Brain (organoid and tissue), 16 donors: ENCODE measurements at places on chromosomes 13 and 19.

GRCh38 chr13:107117327-107118012 lies 549.5 kb upstream of the ARGLU1 start:
- DNase-seq, result no peak

- peak; percentile 53 for DNase-seq
Observed at GRCh38 chr19:996051-996838, 4.0 kb upstream of the GRIN3B start.

GRCh38 chr19:4267901-4268815 lies 10.9 kb upstream of the SHD start:
- no peak for DNase-seq

- peak; percentile 74 for DNase-seq
Observed at GRCh38 chr19:50496189-50497021, 14.6 kb downstream of the JOSD2 start.

DNA sequence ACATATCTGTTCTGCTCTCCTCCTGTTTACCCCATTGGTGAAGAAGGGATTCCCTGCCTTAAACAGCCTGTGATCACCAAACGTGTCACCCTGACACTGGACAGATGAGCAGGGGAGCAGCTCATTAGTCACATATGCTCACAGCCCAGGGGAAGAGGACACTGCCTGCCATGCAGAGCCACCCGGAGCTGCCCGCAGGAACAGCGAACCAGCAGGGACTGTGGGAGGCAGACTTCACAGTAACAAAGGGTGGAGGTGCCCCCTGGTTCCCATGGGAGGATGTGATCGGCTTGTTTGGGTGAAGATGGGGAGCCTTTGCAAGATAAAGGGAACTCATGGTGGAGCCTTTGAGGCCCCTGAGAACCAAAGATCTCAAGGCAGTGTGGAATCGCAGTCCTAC lies 88.6 kb upstream of the FARP1 start:
- DNase-seq, result no peak

DNA sequence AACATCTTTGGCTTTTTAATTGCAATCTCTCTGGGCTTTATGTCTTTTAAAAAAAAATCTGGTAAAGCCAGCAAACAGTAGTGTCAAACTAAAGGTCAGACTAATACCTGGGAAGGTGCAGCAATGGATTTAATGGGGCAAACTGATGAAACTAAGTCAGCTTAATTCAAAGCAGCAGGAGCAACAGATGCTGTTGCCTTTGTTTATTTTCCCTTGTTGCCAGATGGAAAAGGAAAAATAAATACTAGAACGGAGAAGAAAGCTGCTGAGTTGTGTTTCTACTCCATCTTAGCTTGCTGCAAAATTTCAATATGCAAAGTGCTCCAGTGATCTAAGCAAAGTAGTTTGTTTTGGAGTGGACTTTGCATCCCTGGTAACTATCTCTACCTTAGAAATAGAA lies 1097.8 kb downstream of the PCDH17 start:
- DNase-seq, result no peak

DNA sequence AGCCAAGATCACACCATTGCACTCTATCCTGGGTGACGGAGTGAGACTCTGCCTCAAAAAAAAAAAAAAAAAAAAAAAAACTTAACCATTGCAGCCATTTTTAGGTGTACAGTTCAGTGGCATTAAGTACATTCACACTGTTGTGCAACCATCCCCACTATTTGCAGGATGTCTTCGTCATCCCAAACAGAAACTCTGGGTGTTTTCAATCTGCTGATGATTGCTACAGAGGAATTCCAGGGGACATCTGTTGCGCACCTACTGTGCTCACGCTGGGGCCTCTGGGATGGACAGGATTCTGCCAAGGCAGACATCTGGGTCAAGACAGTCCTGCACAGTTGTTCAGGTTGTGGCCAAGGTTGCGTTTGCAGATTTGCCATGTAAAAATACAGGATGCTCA lies 2.4 kb upstream of the APOC4 start:
- DNase-seq, result no peak

DNA sequence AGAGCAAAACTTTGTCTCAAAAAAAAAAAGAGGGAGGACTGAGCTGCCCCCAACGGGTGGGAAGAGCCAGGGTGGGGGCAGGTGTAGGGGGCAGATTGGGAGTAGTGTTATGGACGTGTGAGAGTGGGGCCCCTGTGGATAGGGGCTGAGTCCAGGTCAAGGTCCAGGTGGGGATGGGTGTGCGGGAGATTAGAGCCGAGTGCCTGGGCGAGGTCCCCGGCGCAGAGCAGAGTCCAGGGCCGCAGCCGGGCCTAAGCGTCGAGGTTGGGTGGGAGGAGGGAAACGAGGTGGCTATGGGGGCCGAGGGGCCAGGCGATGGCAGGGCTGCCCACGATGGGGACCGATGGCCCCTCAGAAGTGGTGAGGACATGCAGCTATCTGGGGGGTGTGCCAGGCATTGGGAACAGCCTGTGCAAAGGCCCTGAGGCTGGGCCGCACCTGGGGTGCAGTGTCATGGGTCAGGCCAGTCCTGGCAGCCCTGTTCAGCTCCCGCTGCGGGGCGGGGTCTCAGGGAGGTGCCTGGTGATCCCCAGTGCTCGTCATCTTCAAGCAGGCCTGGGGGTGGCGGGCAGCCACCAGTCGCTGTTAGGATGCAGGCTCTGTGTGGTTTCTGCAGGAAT lies 12.3 kb upstream of the MISP start:
- no peak for DNase-seq

DNA sequence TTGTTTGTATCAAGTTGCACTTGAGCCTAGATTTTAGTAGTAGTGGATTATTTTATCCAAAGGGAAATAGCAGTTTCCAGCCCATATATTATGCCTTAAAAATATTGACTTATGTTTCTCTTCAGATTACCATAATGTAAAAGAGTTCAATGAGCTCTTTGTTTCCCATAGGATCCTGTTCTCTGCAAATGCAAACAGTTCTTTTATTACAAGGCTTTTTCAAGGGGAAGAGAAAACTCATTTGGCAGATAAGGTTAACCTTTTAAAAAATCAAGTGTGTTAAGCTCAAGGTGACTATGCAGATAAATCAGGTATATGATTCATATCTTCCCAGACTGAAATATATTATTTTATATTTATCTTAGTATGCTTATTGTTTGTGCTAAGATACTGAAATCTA lies 961.2 kb upstream of the SPRY2 start:
- no peak for DNase-seq

- peak; percentile 35 for DNase-seq
Observed at GRCh38 chr13:91347996-91348905, 764 bp downstream of the MIR17HG start.

DNA sequence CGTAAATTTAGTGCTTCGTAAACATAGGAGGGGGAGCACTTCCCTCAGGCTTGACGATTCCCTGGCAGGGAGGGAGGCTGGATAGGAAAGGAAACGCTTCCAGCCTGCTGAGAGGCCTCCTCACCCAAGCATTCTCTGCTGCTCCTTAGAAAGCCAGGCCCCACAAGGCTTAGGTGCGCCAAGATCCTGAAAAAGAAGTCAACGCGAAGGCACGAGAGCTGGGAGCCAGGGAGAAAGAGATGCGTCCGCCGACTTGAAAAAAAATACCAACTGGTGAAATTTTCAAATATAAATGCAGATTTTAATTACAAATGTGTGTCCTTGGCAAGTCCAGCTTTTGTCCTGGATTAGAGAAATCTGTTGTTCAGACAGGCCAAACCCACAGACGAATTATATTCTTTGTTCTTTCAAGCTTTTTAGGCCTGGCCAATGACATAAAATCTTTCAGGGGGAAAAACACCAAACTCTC lies 64.0 kb downstream of the ALOX5AP start:
- peak; percentile 56 for DNase-seq

- DNase-seq, result peak; percentile 96
Observed at GRCh38 chr13:93226623-93227279, at the start of gene GPC6. TSS of gene GPC6 (plus strand) at chr13:93226807.

DNA sequence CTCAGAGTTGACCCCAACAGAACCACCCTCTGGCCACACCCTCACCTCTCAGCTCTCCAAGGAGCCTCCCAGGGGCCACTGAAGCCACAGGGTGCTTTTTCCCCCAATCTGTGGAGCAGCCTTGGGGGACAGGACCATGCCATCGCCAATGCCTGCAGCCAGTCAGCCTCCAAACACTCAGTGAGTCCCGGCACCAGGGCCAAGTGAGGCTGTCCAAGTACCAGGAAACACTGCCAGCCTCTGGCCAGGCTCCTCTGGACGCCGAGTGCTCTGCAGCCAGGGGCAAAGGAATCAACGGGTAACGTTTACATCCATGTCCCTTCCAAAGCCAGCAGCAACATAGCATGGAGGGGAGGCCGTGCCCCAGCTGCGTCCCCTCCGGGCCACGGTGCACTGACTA lies 9.5 kb upstream of the COMP start:
- no peak for DNase-seq

DNA sequence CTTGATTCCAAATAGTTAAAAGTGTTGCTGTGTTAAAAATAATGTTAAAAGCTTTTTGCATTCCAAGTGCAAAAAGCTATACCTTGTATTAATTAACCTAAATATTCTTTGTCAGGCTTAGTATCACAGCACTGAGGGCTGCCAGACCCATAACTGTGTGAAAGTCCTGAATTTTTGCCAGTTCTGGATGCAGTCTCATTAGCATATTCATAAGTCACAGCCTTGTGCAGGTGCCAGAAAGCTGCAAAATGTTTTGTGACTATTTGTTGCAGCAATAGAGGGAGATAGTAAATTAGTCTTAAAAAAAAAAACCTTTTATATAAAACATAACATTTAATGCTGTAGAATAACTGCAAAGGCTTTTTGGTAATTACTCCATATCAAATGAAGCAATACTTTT lies 56.6 kb downstream of the SLITRK1 start:
- peak; percentile 67 for DNase-seq

DNA sequence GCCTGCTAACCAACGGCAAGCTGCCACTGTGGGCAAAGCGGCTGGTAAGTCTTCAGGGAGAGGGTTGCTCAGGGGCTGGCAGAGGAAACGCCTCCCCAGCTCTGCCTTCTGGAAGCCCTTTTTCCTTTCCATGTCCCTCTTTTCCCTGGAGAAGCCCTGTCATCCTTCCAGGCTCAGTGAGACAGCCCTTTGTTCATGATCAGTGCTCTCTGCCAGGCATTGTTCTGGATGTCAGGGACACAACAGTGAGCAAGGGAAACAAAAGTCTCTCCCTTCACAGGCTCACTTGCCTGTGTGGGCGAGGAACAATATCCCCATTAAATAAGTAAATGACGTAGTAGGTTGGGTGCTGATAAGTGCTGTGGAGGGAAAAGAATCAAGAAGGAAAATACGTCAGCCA lies 13.9 kb upstream of the OVOL3 start:
- peak; percentile 12 for DNase-seq

- no peak for DNase-seq
Observed at GRCh38 chr19:8635422-8635821, 5.0 kb downstream of the NFILZ start.

- no peak for DNase-seq
Observed at GRCh38 chr13:28077231-28077630, 23.1 kb downstream of the FLT3 start.

- DNase-seq, result no peak
Observed at GRCh38 chr19:35455616-35456201, 7.7 kb downstream of the FFAR2 start.

DNA sequence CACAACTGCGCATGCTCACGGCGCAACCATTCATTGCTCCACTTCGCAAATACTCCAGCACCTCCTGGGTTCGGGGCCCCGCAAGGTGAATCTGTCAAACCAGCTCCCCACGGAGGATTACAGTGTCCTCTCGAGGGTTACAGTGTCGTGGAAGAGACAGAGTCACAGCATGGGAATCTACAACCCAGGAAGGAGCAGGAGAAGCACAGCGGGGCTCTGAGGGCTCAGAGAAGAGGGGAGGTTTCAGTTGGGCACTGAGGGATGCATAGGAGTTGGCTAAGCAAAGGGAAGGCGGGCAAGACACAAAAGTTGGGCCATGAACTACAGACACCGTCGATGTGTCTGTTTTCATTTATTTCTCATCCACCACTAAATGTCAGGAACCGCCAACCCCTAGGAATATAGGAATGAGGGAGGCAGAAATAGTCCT lies 1.0 kb upstream of the GTF2F1 start:
- DNase-seq, result no peak

DNA sequence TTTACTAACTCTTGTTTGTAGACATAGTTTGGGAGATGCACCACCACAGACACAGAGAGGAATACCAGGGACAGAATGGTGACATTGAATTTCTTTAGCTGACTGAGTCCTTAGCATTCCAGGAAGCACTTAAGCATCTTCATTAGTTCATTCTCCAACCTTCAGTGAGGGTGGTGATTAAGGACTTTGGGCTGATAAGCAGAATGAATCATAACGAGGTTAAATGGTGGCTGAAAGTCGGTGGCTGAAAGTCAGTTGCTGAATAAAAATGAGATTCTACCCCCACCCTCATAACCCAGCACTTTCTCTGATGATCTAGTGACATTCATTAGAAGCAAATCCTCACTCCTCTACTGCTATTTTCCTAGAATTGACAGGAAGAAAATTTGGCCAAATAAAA lies 10.6 kb downstream of the PCDH8 start:
- DNase-seq, result no peak

- DNase-seq, result no peak
Observed at GRCh38 chr13:106100171-106100919, 435.1 kb downstream of the EFNB2 start.

DNA sequence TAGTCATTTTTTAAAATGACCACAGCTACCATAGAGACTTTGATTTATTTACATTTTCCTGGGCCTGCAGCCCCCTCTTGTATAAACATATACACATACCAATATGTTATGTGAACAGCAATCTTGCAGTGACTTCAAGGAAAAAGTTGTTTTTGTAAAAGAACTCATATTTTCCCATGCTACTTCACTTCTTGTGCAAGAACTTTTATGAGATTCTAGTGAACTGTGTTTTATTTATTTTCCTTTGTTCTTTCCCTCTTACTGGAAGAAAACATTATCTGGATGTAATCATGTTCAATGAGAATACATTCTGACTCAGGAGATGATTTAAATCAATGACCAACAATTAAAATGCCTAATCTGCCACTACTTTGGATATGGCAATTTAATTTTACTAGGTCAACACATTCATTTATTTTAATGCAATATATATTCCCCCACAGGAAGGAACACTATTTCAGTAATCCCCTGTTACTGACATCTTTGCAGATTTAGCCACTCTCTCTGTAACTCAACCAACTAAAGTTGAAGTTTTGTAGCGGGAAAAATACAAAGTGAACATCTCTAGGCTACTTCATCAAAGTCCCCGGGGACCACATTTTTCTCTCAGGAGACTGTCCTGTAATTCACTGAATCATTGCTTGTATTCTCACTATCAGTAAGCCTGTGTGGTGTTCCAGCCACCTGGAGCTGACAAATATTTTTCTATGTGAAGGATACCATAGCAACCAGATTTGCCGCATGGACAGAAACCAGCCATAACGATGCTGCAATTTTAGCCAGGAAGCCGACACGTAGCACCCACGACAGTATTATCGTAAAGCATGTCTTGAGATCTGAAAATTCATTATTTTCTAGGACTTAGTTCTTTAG lies 90.5 kb downstream of the STARD13 start:
- DNase-seq, result peak; percentile 56

DNA sequence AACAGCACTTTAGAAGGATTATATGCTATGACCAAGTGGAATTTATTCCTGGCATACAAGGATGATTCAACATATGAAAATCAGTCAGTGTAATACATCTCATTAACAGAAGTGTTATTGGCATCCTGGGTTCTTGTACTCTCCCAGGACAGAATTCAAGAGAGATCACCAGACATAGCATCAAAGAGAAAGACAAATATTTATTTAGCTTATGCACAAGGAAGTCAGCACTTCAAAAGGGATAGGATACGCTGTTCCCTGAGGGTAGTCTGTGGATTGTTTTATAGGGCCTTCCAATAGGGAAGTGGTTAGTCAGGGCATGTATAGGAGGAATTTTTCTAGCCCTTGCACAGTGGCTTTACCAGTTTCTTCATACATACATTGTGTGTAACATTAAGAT lies 1238.0 kb downstream of the PCDH17 start:
- DNase-seq, result no peak

- DNase-seq, result no peak
Observed at GRCh38 chr13:94352057-94352456, 127.4 kb downstream of the DCT start.
